ENCODE measurements at places on chromosomes 4 and X.

- no peak for DNase-seq
These were observed 7.5 kb downstream of the SMIM10 start for GRCh38 chrX:134998246-134998645.

- DNase-seq = no peak
These were observed 1.7 kb upstream of the METTL14 start for GRCh38 chr4:118683513-118683912.

DNA sequence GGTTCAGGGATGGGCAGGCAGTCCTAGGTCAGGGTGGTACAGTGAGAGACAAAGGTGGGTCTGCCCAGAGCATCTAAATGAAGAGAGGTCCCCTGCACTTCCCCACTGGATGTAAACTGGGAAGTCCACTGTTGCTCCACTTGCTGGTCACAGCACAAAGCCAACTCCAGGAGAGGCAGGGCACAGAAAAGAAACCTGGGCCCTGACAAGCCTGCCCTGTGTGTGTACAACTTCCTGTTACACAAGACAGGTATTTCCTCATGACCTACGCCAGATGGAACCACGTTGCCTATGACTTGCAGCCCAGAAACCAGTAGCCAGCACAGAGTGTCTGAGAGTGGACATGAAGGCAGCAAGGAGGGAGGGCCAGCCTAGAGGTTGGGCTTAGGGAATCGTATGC lies 161.8 kb downstream of the SH3KBP1 start:
- DNase-seq = no peak

- no peak for DNase-seq
These were observed 19.5 kb upstream of the WDFY3 start for GRCh38 chr4:84985952-84986351.

DNA sequence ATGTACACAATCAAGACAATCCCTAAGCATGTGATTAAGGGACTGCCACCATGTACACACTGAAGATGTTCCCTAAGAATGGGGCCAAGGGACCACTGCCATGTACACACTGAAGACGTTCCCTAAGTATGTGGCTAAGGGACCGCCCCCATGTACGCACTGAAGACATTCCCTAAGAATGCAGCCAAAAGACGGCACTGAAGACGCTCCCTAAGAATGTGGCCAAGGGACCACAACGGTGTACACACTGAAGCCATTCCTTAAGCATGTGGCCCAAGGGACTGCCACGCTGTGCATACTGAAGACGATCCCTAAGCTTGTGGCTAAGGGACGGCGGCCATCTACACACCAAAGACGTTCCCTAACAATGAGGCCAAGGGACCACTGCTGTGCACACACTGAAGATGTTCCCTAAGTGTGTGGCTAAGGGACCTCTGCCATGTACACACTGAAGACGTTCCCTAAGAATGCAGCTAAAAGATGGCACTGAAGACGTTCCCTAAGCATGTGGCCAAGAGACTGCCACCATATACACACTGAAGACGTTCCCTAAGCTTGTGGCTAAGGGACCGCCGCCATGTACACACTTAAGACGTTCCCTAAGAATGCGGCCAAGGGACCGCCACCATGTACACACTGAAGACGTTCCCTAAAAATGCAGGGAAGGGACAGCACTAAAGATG lies 26.4 kb downstream of the DHRSX start:
- no peak for DNase-seq

GRCh38 chr4:147968641-147969040 lies 236.8 kb downstream of the ARHGAP10 start:
- no peak for DNase-seq

- DNase-seq = no peak
These were observed 1.4 kb downstream of the THOC2 start for GRCh38 chrX:123731258-123731986.

DNA sequence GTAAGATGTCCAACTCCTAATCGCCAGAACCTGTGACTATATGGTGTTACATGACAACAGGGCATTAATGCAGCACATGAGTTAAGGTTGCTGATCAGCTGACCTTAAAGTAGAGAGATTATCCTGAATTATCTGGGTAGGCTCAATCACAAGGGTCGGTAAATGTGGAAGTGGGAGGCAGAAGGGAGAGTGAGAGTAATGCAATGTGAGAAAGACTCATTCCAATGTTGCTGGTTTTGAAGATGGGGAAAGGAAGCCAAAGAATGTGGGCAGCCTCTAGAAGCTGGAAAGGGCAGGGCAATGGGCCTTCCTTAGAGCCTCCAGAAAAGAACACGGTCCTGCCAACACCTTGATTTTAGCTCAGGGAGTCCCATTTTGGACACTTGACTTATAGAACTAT lies 67.4 kb downstream of the STX18 start:
- DNase-seq = no peak

DNA sequence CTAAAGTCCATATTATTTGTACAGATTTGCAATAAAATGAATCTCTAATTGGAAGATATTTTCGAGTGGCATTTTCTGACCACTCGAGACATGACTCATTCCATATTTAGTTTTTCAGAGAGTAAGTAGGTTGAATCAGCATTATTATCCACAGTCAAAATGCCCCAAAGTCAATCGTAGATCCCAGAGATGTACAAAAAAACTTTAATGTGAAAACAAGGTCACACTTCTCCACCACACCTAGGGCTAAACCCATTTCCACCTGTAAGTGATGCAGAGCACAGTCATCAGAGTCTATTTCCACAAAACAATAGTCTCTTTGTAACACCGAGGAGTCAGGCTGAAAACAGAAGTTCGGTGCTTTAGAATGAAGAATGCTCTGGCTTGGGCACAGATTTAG lies 117.1 kb upstream of the TENM3 start:
- no peak for DNase-seq

DNA sequence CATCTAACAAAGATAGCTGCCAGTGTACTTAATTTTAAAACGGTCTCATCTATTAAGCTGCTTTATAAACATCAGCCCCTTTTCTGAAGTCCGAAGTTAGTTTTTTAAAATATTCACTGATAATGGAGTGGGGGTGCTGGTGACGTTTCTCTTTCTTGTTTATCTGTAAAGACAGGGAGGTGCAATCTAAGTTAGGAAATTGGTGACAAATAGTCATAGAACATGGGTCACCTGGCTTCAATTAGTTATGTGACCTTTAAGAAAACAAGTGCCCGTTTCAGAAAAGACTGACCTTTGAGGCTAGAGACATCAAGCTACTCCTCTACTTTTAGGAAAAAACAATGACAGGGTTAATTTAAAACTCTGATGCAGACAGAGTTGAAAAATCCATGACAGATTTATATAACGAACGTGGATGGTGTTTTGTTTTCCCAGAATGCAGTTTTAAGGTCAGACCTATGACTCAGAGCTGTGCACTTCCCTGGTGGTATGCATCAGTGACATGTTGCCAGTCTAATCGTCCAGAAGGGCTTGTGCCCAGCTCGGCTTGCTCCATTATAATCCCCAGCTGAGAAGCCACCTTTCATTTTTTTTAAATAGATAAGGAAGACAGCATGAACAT lies 38.2 kb downstream of the FHL1 start:
- no peak for DNase-seq

DNA sequence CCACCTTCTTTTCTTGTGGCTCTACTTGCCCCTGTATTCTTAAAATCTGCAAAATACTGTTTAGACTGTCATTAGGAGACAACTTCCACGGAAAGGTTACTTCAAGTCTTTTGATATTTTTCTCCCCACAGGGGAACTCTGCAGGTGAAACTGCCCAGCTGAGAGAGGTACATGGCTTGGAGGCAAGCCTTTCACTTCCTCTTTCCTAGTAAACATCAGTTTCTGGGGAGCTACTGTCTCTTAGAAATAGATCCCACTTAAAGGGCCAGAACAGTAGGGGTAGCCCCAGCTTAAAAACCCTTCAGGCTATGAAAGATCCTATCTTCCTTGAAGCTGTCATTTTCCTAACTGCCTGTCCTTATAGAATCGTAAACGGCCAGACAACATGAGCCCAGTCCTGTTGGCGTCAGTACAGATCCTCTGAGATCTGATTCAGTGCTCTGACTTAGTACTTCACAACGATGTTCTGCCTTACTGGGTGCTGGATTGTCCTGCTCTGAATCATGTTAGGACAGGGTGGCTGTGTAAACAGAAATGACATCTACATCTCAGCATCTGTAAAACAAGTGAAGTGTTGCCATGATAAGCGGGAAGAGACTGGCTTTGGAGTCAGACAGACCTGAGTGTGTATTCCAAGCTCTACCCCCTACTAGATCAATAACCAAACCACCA lies 102.1 kb downstream of the ITIH6 start:
- DNase-seq = no peak
